ENCODE measurements at places on chromosomes 2 and 18. TPM values are rescaled to one million over a fixed set of nuclear protein-coding genes. Genes with fewer than 3 reads are reported as not detected.

The DUSP19 gene
- total RNA-seq, result 1.6 TPM

The SCN7A gene
- total RNA-seq, result not detected

The SP9 gene
- total RNA-seq, result not detected

The XRCC5 gene
- 452 TPM for total RNA-seq

The PSD4 gene
- 313 TPM for total RNA-seq

The TEKT4 gene
- total RNA-seq, result not detected

The TCF23 gene
- not detected for total RNA-seq

The ZNF514 gene
- total RNA-seq, result 10.4 TPM

The EMILIN2 gene
- total RNA-seq, result 53.4 TPM

The ZSWIM2 gene
- total RNA-seq, result not detected

The CGREF1 gene
- total RNA-seq, result 9.0 TPM

The SLC4A3 gene
- total RNA-seq, result 0.14 TPM

The LRRC30 gene
- total RNA-seq, result not detected
